Brain (organoid and tissue), 16 donors: ENCODE measurements at places on chromosomes 4 and X. TPM values are rescaled to one million over a fixed set of nuclear protein-coding genes. Genes with fewer than 3 reads are reported as not detected.

The NOX1 gene
- not detected for polyA plus RNA-seq

- no peak for DNase-seq
These were observed 200.0 kb downstream of the PPP1R2C start for GRCh38 chrX:42577936-42578470.

- no peak for DNase-seq
These were observed 505.0 kb upstream of the PITX2 start for GRCh38 chr4:111127841-111128240.

DNA sequence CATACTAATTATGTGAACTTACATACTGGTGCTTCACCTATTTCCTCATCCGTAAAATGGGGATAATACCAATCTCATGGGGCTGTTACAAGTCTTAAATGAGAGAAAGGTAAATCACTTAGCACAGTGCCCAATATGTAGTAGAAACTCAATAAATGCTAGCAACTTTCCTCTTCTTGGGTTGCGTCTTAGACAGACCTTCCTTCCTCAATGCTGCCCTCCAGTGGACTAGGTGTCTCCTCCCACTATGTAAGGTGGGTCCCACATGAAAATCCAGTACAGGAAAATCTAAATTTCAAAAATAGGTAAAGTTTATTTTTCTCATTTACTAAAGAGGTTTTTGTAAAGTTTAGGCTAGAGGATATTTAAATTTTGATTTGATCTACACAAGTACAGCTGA lies 20.6 kb downstream of the ZDHHC9 start:
- peak; percentile 16 for DNase-seq

The TEC gene
- polyA plus RNA-seq: 0.29 TPM

The MAGEC1 gene
- polyA plus RNA-seq: 0.10 TPM

The MSANTD1 gene
- polyA plus RNA-seq: 0.51 TPM

GRCh38 chr4:86442881-86443280 lies 83.0 kb upstream of the MAPK10 start:
- DNase-seq: no peak

DNA sequence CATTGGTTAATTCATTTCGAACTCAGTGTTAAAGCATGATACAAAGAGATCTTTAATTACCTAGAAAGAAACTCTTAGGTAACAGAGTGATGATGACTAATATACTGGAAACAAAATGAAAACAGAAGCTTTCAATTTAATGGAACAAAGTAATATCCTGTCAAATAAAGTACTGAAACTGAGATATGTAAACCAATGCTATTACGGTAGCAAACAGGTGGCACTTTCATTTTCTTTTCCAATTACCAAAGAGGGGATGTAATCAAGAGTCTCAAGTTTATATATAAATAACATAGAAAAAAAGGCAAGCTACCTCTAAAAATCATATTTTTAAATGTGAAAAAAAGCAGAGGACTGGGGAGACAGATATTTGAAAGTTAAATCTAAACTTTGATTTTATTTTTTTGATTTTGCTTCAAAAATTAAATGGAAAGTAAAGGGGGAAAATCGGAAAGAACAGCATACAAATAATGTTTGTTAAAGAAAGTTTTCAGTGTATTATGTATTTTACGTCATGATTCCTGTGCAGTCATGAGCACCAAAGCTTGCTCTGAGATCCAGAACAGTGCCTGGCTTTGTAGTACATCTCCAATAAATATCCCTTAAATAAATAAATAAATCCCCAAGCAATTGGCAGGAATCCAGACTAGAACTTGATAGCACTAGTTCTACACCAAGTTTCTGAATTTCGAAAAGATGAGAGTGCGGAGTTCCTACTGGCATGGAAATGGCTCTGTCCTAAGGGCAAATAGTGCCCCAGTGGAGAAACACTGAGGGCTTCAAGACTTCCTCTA lies 25.0 kb upstream of the RAPGEF2 start:
- DNase-seq: no peak

The ARHGEF6 gene
- 6.8 TPM for polyA plus RNA-seq

The CCDC110 gene
- polyA plus RNA-seq: 0.27 TPM

GRCh38 chr4:176309772-176310171 lies 10.0 kb upstream of the SPCS3 start:
- DNase-seq: no peak

- DNase-seq: no peak
These were observed 28.5 kb upstream of the FGF2 start for GRCh38 chr4:122798101-122798500.

The TAPT1 gene
- 36.0 TPM for polyA plus RNA-seq

DNA sequence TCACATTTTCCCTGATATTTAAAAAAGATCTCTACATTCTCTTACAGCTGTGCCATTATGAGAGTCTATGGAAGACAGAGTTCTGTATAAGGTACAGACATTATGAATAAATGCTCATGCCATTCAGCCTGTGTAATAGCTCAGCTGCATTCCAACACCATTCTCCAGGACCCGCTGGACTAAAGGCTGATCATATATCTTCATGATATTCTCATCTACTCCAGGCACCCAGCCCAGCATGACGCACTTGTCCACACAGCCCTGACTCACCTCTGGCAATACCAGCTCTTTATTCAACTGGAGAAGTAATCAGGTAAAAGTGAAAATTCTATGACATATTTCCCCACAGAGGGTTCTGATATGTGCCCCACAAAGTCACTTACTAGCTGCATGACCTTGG lies 437.5 kb upstream of the FGF16 start:
- no peak for DNase-seq

The TCP11X1 gene
- polyA plus RNA-seq: not detected

DNA sequence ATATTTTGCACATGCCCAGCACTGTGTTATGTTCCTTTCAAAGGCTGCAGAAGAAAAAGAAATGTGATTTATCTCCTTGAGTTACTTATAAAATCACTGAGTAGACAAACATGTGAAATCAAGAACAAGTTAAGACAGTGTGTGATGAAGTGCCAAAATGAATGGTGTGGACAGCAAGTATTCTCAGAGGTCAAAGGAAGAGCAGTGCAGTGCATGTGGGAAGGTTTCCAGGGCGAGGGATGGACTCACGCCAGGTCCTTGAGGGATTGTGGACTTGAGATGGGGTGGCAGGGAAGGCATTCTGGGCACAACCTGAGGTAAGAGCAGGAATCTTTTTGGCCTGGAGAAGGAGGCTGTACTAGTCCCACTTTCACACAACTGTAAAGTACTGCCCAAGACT lies 115.5 kb downstream of the FNIP2 start:
- no peak for DNase-seq

GRCh38 chr4:2930135-2930757 lies 33.0 kb downstream of the NOP14 start:
- no peak for DNase-seq

- DNase-seq: no peak
These were observed 256.1 kb upstream of the ADGRL3 start for GRCh38 chr4:60944060-60944459.

The LDOC1 gene
- polyA plus RNA-seq: 199 TPM

The TRIM75 gene
- polyA plus RNA-seq: not detected

DNA sequence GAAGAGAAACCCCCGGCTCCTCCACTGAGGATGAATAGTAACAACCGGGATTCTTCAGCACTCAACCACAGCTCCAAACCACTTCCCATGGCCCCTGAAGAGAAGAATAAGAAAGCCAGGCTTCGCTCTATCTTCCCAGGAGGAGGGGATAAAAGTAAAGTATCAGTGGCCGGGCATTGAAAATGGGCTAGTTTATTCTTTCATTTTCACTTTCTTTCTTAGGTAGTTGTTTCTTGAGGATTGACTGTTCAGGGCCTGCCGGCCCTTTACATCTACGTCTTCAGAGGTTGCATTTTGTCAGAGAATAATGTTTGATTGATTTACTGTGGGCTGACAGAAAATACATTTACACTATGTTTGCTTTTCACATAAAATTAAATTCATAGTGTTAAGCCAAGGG lies 27.1 kb downstream of the PAK3 start:
- no peak for DNase-seq

GRCh38 chr4:26061248-26061986 lies 147.4 kb downstream of the SMIM20 start:
- DNase-seq: no peak

The MAGEB1 gene
- not detected for polyA plus RNA-seq

GRCh38 chr4:26386386-26386785 lies 65.6 kb downstream of the RBPJ start:
- no peak for DNase-seq

- DNase-seq: no peak
These were observed 345.7 kb upstream of the NR3C2 start for GRCh38 chr4:148787831-148788477.

- DNase-seq: no peak
These were observed 40.8 kb downstream of the ARSD start for GRCh38 chrX:2888309-2888708.

DNA sequence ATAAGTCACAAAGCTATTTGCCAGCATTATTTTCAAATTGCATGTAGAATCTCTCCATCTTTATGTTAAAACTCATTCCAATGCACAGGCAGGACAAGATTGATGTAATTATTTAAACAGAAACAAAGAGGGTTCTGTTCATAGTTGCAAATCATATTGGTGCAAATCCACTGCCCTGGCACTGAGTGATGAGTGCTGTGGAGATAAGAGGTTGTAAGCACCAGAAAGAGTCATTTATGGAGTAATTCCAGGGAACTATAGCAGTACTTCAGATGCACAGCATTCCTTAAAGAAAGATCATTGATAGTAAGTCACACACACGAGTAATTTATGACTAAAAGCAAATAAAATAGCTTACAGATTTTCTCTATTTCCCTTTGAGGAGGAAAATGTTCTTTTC lies 337.7 kb upstream of the CTSO start:
- no peak for DNase-seq

- DNase-seq: no peak
These were observed 399.0 kb downstream of the PABPC4L start for GRCh38 chr4:133802359-133803140.

The SULT1B1 gene
- polyA plus RNA-seq: 0.27 TPM

DNA sequence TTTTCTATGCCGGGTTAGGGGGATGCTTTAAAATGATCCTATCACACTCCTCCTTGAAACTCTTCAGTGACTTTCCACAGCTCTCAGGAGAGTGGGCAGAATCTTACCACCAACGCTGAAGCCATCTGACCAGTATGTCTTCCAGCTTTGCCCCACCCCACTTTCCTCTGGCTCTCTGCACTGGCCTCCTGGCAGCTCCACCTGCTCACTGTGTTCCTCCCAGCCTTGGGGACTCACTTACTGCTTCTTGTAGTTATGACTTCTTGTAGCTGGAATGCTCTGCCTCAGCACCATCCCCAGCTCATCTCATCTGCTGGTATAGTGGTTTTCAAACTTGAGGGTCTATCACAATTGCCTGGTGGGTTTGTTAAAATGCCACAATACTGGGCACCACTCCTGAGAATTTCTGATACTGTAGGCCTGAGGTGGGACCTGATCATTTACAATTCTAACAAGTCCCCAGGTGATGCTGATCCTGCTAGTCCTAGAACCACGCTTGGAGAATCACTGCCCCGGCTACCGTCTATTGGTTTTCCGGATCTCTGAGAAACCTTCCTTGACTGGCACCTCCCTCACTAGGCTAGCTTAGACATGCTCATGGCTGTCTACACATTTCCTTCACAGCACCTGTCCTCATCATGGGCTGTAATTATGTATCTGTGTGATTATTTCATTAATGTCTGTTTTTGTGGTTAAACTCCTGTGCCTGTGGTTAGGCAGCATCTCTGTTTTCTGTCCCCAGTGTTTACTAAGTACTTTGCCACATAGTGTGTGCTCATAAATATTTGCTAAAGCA lies 152.2 kb downstream of the MGST2 start:
- no peak for DNase-seq

- DNase-seq: no peak
These were observed at the start of gene DNASE1L1 for GRCh38 chrX:154409222-154409871. Gene DNASE1L1 (minus strand): TSS chrX:154409254. CDS start chrX:154405568, 3,686 bp downstream.

The TCEANC gene
- 3.2 TPM for polyA plus RNA-seq

The NKX1-1 gene
- polyA plus RNA-seq: not detected

The NXF3 gene
- not detected for polyA plus RNA-seq

GRCh38 chr4:142447009-142447408 lies 399.1 kb downstream of the INPP4B start:
- no peak for DNase-seq

- DNase-seq: no peak
These were observed 164.4 kb downstream of the FBXO8 start for GRCh38 chr4:174119051-174119450.
